ENCODE measurements at places on chromosomes 13 and 19.

- no peak for DNase-seq
Observed at GRCh38 chr13:94298346-94298745, 181.1 kb downstream of the DCT start.

- DNase-seq, result no peak
Observed at GRCh38 chr13:30156826-30157615, 150.3 kb downstream of the KATNAL1 start.

GRCh38 chr13:101570410-101570809 is 117.9 kb downstream of the ITGBL1 start:
- DNase-seq, result no peak

- no peak for DNase-seq
Observed at GRCh38 chr13:107960301-107960700, 255.0 kb downstream of the LIG4 start.

DNA sequence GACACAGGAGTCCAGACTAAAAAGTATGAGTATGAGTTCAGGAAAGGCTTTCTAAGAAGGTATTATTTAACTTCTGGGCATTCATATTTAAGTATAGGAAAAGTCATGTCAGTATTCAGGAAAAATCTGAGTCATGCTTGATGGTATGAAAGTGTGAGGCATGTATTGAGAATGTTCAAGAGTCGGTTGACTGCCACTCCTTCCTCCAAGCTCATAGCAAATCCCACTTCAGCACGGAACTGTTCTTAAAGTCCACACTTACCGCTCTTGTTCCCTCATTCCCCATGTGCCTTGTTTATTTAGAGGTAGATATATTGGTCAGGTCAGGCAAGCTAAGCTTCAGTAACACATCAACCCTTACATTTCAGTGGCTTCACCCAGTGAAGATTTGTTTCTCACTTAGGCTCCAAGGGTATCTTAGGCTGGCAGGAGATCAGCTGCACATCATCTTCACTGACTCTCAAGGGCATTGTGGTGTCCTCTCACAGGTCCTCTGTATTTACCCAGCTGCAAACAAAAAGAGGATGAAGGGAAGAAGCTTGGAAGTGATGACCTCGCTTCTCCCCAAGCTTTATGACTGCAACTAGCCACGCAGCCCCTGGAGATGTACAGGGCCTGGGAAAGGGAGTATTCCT is 1189.2 kb downstream of the EFNB2 start:
- DNase-seq, result no peak

- DNase-seq, result no peak
Observed at GRCh38 chr13:99796175-99796819, 175.3 kb downstream of the ZIC5 start.

- no peak for DNase-seq
Observed at GRCh38 chr13:80463673-80464352, 122.9 kb upstream of the SPRY2 start.

- DNase-seq, result peak; percentile 4
Observed at GRCh38 chr13:94967183-94968039, 255.1 kb upstream of the SOX21 start.

DNA sequence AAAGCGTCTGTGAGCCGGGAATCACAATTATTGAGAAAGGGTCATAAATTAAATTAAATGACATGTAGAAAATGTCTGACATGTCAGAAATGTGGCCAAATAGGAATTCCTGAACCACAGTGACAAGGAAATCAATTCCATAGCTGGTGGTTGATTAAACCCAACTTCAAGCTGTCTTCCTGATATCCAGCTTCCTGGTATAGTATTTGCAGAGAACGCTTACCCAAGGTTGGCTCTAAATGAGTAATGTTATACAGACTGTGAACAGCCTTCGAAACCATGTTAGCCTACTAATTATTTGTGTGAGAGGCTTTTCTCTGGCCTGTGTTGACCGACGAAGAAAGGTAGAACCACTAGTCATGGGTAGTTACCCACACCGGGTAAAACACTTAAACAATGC is 347.2 kb downstream of the RFC3 start:
- DNase-seq, result no peak

- no peak for DNase-seq
Observed at GRCh38 chr13:76556627-76557026, 329.6 kb downstream of the KCTD12 start.

DNA sequence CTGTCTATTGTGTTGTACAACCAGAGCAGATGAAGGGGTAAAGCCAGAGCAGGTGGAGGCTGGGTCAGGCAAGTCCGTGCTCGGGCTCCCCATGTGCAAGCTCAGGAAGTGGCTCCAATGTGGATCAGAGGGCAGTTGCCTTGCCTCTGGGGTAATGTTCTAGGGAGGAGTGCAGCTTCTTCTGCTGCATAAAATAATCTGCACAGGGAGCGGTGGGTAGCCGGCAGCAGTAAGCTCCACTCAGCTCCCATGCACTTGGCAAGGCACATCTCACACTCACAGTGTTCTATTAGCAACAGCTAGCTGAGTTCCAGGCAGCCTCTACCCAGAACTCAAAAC is 565.3 kb upstream of the SLITRK1 start:
- DNase-seq, result no peak

DNA sequence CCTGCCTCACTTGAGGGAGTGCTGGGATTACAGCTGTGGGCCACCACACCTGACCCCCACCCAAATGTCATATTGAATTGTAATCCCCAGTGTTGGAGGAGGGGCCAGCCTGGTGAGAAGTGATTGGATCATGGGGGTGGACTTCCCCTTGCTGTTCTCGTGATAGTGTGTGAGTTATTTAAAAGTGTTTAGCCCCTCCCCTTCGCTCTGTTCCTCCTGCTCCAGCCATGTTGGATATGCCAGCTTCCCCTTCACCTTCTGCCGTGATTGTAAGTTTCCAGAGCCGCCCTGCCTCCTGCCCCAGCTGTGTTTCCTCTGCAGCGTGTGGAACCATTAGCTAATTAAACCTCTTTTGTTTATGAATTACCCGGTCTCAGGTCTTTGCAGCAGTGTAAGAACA is 13.7 kb downstream of the CHAMP1 start:
- no peak for DNase-seq

- DNase-seq, result peak; percentile 14
Observed at GRCh38 chr13:49635599-49636433, 7.5 kb downstream of the ARL11 start.

DNA sequence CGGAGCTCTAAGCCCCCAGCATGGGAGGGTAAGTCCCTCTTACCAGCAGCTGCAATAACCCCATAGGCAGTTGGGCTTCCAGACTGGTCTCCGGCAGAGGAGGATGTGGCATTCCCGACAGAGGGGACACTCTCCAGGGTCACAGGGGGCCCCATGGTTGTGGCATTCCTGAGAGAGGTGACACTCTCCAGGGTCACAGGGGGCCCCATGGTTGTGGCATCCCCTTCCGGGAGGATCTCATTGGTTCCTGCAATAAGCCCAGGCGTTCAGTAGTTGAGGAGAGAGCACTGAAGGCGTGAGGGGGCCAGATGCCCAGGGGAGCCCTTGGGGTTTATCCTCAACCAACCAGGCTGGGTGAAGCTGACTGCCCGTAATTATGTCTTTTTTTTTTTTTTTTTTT is 5.4 kb downstream of the CD320 start:
- no peak for DNase-seq

DNA sequence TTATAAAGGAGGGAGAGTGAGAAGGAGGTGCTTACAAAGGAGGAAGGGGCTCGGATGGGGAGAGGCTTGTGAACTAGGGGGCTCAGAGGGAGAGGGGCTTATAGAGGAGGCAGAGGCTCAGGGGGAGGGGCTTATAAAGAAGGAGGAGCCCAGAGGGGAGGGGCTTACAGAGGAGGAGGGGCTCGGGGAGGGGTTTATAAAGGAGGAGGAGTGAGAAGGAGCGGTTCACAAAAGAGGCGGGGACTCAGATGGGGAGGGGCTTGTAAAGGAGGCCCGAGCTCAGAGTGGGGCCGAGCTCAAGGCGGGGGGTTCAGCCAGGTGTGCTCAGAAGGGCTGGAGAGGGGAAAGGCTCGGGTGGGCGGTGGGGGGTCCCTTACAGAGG is 500 bp downstream of the SMIM24 start:
- peak; percentile 25 for DNase-seq

DNA sequence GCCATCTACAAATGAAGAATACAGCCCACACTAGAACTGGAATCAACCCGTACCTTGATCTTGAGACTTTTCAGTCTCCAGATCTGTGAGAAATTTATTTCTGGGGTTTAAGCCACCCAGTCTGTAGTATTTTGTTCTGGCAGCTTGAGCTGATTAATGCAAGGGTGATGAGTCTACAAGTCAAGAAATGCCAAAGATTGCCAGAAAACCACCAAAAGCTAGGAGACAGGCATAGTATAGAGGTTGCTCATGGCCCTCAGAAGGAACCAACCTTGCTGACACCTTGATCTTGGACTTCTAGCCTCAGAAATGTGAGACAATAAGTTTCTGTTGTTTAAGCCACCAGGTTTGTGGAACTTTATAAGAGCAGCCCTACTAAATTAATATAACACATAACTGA is 428.2 kb upstream of the KLF12 start:
- no peak for DNase-seq

- DNase-seq, result no peak
Observed at GRCh38 chr13:51588406-51588949, 4.2 kb downstream of the WDFY2 start.

All from stimulated activated CD4-positive, alpha-beta T cell treated with anti-CD3 and anti-CD28 coated beads, Interleukin-15, amount 100 ng/mL, for 48 hours (primary cell).